Cerebellum (tissue), 4 donors: ENCODE measurements at places on chromosomes 12 and 14. TPM values are rescaled to one million over a fixed set of nuclear protein-coding genes. Genes with fewer than 3 reads are reported as not detected.

SERPINA10 gene
- not detected for total RNA-seq

RNASE4 gene
- 2.6 TPM for total RNA-seq

FSCB gene
- total RNA-seq = 0.18 TPM

TIGAR gene
- 4.5 TPM for total RNA-seq

SLCO1A2 gene
- total RNA-seq = 5.9 TPM

MUCL1 gene
- total RNA-seq = not detected

DENND5B gene
- 65.3 TPM for total RNA-seq

C12orf50 gene
- total RNA-seq = 0.36 TPM

CHURC1 gene
- 43.0 TPM for total RNA-seq
